Heart left ventricle (tissue), 16 donors: ENCODE measurements at places on chromosomes 3 and 15. TPM values are rescaled to one million over a fixed set of nuclear protein-coding genes. Genes with fewer than 3 reads are reported as not detected.

- H3K4me1 ChIP-seq, result no peaks in the 10 kb centered on the region
- no peaks in the 10 kb centered on the region for H3K27me3 ChIP-seq
- no peak overlapping the region for H3K27ac ChIP-seq
- H3K36me3 ChIP-seq, result no peaks in the 10 kb centered on the region
- H3K4me3 ChIP-seq, result no peak overlapping the region
Measured at GRCh38 chr3:74599564-74599963, 14.9 kb downstream of the CNTN3 start.

DNA sequence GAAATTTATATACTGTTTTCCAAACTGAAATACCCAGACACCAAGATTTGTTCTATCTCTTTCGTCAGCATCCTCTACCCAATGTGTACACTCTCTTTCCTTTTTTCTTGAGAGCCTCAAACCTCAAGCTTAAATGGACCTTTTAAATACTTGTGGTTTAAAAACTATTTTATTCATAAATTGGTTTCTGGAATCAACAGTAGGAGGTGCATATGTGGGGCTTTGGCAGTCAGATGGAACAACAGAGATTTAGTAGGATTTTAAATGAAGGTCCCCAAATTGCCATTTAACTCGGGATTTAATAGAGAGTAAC lies 33.2 kb downstream of the ANXA2 start:
- no peak overlapping the region for H3K4me3 ChIP-seq
- peaks cover 59% of the 10 kb centered on the region for H3K36me3 ChIP-seq
- no peaks in the 10 kb centered on the region for H3K27me3 ChIP-seq
- H3K27ac ChIP-seq, result no peak overlapping the region

- no peak overlapping the region for H3K27ac ChIP-seq
- DNase-seq, result no peak
- H3K27me3 ChIP-seq, result no peaks in the 10 kb centered on the region
- H3K4me1 ChIP-seq, result no peaks in the 10 kb centered on the region
- H3K4me3 ChIP-seq, result no peak overlapping the region
Measured at GRCh38 chr3:73273341-73273740, 211.9 kb downstream of the EBLN2 start.

DNA sequence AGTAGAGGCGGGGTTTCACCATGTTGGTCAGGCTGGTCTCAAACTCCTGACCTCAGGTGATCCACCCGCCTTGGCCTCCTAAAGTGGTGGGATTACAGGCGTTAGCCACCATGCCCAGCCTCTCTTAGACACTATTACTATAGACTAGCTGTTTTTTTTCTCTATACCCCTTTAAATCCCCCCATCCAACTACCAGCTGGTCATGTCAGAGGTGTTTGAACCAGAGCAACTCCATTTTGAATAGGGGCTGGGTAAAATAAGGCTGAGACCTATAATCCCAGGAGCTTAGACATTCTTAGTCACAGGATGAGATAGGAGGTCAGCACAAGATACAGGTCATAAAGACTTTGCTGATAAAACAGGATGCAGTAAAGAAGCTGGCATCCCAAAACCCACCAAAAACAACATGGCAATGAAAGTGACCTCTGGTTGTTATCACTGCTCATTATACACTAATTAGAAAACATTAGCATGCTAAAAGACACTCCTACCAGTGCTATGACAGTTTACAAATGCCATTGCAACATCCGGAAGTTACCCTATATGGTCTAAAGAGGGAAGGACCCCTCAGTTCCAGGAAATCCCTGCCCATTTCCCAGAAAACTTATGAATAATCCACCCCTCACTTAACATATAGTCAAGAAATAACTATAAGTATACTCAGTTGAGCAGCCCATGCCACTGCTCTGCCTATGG lies 57.8 kb upstream of the GPD1L start:
- no peak overlapping the region for H3K27ac ChIP-seq
- H3K4me3 ChIP-seq, result no peak overlapping the region
- H3K4me1 ChIP-seq, result peaks cover 18% of the 10 kb centered on the region
- no peaks in the 10 kb centered on the region for H3K27me3 ChIP-seq
- no peaks in the 10 kb centered on the region for H3K36me3 ChIP-seq

- H3K4me3 ChIP-seq, result no peak overlapping the region
- no peaks in the 10 kb centered on the region for H3K27me3 ChIP-seq
- H3K4me1 ChIP-seq, result no peaks in the 10 kb centered on the region
- DNase-seq, result no peak
Measured at GRCh38 chr15:66043264-66043663, 174.0 kb downstream of the RAB11A start.

GRCh38 chr3:13785351-13785750 lies 94.5 kb downstream of the WNT7A start:
- no peaks in the 10 kb centered on the region for H3K27me3 ChIP-seq
- no peak overlapping the region for H3K4me3 ChIP-seq
- H3K27ac ChIP-seq, result no peak overlapping the region
- no peaks in the 10 kb centered on the region for H3K4me1 ChIP-seq
- DNase-seq, result no peak
- no peaks in the 10 kb centered on the region for H3K36me3 ChIP-seq

- H3K27me3 ChIP-seq, result no peaks in the 10 kb centered on the region
- DNase-seq, result no peak
- no peak overlapping the region for H3K27ac ChIP-seq
- no peak overlapping the region for H3K4me3 ChIP-seq
- H3K4me1 ChIP-seq, result no peaks in the 10 kb centered on the region
- no peaks in the 10 kb centered on the region for H3K36me3 ChIP-seq
Measured at GRCh38 chr3:36591959-36592358, 172.4 kb downstream of the DCLK3 start.

- no peak for DNase-seq
- H3K36me3 ChIP-seq, result no peaks in the 10 kb centered on the region
- no peaks in the 10 kb centered on the region for H3K4me1 ChIP-seq
- H3K27ac ChIP-seq, result no peak overlapping the region
Measured at GRCh38 chr3:195877136-195877715, 31.1 kb downstream of the TNK2 start.

GRCh38 chr3:128624526-128625138 lies 26.0 kb downstream of the RPN1 start:
- H3K4me3 ChIP-seq, result no peak overlapping the region
- no peak for DNase-seq
- H3K4me1 ChIP-seq, result peaks cover 20% of the 10 kb centered on the region
- no peaks in the 10 kb centered on the region for H3K27me3 ChIP-seq
- peaks cover 99% of the 10 kb centered on the region for H3K36me3 ChIP-seq

DNA sequence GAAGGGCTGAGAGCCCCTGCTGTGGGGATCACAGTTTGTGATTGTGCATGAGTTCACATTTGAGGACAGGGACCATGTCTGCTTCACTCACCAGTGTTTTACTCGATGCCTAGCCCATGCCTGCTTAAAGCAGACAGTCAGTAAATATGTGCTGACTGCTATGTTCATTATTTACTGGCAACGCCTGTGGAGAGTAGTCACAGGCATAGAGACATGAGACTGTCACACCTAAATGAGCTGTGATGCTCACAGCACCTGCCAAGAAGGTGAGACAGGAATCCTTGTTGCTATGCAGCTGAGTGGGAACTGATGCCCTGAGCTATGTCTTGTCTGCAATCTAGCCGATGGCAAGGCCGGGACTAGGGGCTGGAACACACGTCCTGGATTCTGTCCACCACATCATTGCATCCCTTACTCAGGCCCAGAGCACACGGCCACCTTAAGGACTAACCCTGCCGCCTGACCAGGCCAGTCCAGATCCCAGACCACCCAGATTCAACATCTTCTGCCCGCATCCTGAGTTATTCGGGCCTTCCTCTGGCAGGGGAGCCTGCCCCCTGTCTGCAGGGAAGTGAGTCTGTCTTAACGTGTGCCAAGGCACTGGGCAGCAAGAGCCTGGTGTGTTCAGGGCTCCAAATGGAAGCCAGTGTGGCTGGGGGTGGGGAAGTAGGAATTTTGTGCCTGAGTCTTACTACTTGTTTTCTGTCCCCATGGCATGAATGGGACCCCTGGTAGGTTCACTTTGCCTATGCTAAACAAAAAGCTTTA lies 44.8 kb downstream of the FGD5 start:
- no peak for DNase-seq
- H3K4me1 ChIP-seq, result peaks cover 35% of the 10 kb centered on the region
- H3K36me3 ChIP-seq, result peaks cover 27% of the 10 kb centered on the region
- H3K27ac ChIP-seq, result peak overlapping the region; percentile 49
- H3K27me3 ChIP-seq, result no peaks in the 10 kb centered on the region
- no peak overlapping the region for H3K4me3 ChIP-seq

GRCh38 chr15:31260646-31261265 lies 65.9 kb upstream of the KLF13 start:
- H3K27me3 ChIP-seq, result no peaks in the 10 kb centered on the region
- H3K4me1 ChIP-seq, result no peaks in the 10 kb centered on the region
- no peak overlapping the region for H3K27ac ChIP-seq
- no peaks in the 10 kb centered on the region for H3K36me3 ChIP-seq
- no peak for DNase-seq

DNA sequence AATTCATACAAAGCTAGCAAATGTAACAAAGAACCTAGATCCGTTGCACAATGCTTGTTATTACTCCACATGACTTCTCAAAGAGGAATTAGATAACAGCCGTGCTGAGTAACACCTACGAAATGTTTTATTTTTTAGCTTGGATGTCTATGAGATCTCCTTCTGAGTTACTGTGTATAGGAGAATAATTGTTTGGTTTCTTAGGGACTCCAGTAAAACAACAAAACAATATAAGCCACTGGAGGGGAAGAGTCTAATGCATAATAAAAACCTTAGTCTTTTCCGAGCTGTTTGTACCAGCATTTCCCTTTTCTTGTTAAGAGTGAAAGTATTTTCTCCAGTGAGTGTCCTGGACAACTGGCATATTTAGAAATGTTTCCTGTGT lies 15.6 kb downstream of the SNAP23 start:
- H3K4me3 ChIP-seq, result peak overlapping the region; percentile 11
- H3K27ac ChIP-seq, result no peak overlapping the region
- DNase-seq, result no peak
- peaks cover 28% of the 10 kb centered on the region for H3K4me1 ChIP-seq
- peaks cover 38% of the 10 kb centered on the region for H3K36me3 ChIP-seq
- H3K27me3 ChIP-seq, result no peaks in the 10 kb centered on the region

DNA sequence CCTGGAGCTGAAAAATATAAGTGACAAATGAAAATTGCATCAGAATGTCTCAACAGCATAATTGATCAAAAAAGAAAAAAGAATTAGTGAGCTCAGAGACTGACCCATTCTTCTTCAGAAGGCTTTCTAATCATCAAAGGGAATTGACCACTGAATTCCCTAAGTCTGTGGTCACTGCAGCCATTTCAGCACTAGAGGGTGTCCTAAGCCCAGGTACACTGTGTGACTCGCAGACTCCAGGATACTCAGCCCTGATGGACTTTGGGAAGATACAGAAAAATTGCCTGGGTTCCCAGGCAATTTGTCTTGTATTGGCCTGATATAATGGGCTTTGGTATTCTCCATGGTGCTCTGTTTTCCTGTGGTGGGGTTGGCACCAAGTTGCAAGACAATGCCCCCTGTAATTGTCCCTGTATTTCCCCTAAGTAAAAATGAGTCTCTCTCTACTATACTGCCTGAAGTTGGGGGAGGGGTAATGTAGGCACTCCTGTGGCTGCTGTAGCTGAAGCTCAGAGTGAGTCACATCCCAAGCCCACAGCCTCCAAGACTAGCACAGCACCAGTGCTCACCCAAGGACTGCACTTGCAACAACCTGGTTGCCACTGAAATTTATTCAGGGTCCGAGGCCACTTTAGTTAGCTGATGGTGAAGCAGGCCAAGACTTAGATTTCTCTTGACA lies 256.0 kb upstream of the STAC start:
- DNase-seq, result no peak
- H3K36me3 ChIP-seq, result no peaks in the 10 kb centered on the region
- no peak overlapping the region for H3K27ac ChIP-seq
- H3K4me1 ChIP-seq, result no peaks in the 10 kb centered on the region
- no peaks in the 10 kb centered on the region for H3K27me3 ChIP-seq

GRCh38 chr15:49423021-49423420 lies at the start of gene FGF7:
Gene FGF7 (plus strand): TSS chr15:49423242. CDS start chr15:49424298, 1,056 bp downstream.
- DNase-seq, result no peak
- H3K27me3 ChIP-seq, result no peaks in the 10 kb centered on the region
- H3K27ac ChIP-seq, result peak within 1 kb of the TSS; percentile 68
- peak within 1 kb of the TSS; percentile 48 for H3K4me3 ChIP-seq

GRCh38 chr15:49406352-49407118 lies 16.5 kb upstream of the FGF7 start:
- H3K27me3 ChIP-seq, result no peaks in the 10 kb centered on the region
- H3K4me1 ChIP-seq, result no peaks in the 10 kb centered on the region
- no peak overlapping the region for H3K4me3 ChIP-seq
- no peak for DNase-seq
- no peaks in the 10 kb centered on the region for H3K36me3 ChIP-seq

GRCh38 chr3:187359798-187360486 lies 8.2 kb upstream of the RTP4 start:
- no peaks in the 10 kb centered on the region for H3K27me3 ChIP-seq
- H3K4me3 ChIP-seq, result no peak overlapping the region
- DNase-seq, result no peak
- no peaks in the 10 kb centered on the region for H3K36me3 ChIP-seq

GRCh38 chr3:44055951-44056350 lies 185.7 kb upstream of the TOPAZ1 start:
- H3K27ac ChIP-seq, result no peak overlapping the region
- H3K27me3 ChIP-seq, result peaks cover 23% of the 10 kb centered on the region
- DNase-seq, result no peak
- H3K4me1 ChIP-seq, result no peaks in the 10 kb centered on the region
- no peaks in the 10 kb centered on the region for H3K36me3 ChIP-seq

DNA sequence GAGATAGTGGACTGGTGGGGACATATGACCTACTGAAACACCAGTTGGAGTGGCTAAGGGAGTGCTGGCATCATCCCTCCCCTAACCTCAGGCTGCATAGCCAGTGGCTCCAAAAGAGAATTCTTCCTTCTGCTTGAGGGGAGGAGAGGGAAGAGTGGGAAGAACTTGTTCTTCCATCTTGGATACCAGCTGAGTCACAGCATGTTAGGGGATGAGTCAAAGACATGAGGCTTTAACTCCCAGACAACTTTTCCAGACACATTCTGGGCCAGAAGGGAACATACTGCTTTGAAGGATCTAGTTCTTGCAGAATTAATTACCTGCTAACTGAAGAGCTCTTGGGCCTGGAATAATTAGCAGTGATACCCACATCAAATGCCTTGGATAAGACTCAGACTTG lies 36.8 kb upstream of the PEX5L start:
- no peak for DNase-seq
- no peak overlapping the region for H3K4me3 ChIP-seq

Gene GPR15
- not detected for total RNA-seq

Gene PLA2G4D
- not detected for total RNA-seq

Gene UBE2E2
- total RNA-seq, result 59.2 TPM

Gene MAGEL2
- total RNA-seq, result not detected

Gene REC114
- total RNA-seq, result not detected

Gene ZCWPW2
- 1.8 TPM for total RNA-seq

Gene SLC38A3
- 6.4 TPM for total RNA-seq

Gene SKIL
- 25.4 TPM for total RNA-seq
